ENCODE measurements at places on chromosomes 6 and 20. TPM values are rescaled to one million over a fixed set of nuclear protein-coding genes. Genes with fewer than 3 reads are reported as not detected.

The VAPB gene
- total RNA-seq = 30.3 TPM

The BEND3 gene
- total RNA-seq = 2.3 TPM

The NMBR gene
- 0.12 TPM for total RNA-seq

The ACTR5 gene
- 2.4 TPM for total RNA-seq
